ENCODE measurements at places on chromosomes 4 and X.
A peak's percentile ranks its signal among the peaks of the same experiment; 100 is the strongest.

- H3K4me1 ChIP-seq: no peaks in the 10 kb centered on the region
- no peaks in the 10 kb centered on the region for H3K36me3 ChIP-seq
- H3K4me3 ChIP-seq: no peak overlapping the region
- H3K27me3 ChIP-seq: peaks cover 2% of the 10 kb centered on the region
- DNase-seq: no peak
- H3K27ac ChIP-seq: no peak overlapping the region
Measured at GRCh38 chr4:81042578-81043365, 12.3 kb downstream of the BMP3 start.

- no peaks in the 10 kb centered on the region for H3K36me3 ChIP-seq
- H3K4me1 ChIP-seq: no peaks in the 10 kb centered on the region
- no peaks in the 10 kb centered on the region for H3K27me3 ChIP-seq
- H3K4me3 ChIP-seq: no peak overlapping the region
- H3K27ac ChIP-seq: no peak overlapping the region
- no peak for DNase-seq
Measured at GRCh38 chr4:132809298-132810032, 339.6 kb upstream of the PCDH10 start.

DNA sequence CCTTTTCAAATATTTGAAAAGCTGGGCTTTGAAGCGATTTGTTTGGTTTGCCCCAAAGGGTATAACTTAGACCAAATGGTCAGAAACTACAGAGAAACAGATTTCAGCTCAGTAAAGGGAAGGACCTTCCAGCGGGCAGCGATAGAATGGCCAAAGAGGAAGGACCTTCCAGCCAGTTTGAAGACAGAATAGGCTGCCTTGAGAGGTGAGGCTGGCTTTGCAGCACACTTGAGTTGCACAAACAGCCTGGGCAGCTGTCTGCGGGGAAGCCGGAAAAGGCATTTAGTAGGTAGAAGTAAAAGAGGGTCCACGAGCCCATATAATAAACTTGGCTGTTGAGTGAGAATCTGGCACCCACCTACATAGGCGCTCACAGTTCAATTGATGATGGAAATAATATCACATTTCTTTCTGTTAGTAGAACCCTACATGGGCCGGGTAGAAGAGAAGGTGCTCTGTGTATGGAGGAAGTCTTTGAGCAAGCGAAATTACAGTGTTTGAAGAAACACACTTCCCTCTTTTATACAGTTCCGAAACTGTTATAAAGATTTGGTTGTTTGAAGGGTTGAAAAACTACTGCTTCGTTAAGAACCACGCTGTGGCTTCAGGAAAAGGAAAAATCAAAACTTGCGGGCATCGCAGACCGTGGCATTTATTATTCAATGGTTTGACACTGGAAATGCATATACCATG is 75.0 kb upstream of the SORBS2 start:
- no peaks in the 10 kb centered on the region for H3K36me3 ChIP-seq
- no peak overlapping the region for H3K27ac ChIP-seq
- no peaks in the 10 kb centered on the region for H3K4me1 ChIP-seq
- H3K27me3 ChIP-seq: no peaks in the 10 kb centered on the region
- no peak overlapping the region for H3K4me3 ChIP-seq

DNA sequence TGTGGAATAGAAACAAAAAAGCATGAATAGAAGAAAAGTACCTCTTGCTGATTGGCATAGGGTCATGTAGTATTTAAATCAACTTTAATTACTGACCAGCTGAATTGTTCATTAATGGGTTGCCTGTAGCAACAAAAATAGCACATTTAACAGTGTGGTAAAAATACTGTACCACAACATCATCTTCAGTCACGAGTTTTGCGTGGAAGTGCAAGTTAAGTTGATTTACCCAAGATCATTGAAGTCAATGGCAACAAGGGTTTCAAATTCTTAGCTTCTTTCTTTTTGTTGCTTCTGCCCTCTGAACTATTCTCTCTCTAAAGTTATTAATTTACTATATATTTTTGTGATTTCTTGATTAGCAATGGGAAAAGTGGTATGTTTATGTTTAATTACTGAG is 526.6 kb downstream of the C4orf33 start:
- H3K36me3 ChIP-seq: no peaks in the 10 kb centered on the region
- H3K27ac ChIP-seq: no peak overlapping the region
- DNase-seq: no peak

GRCh38 chr4:55124322-55125076 is 896 bp downstream of the KDR start:
- no peaks in the 10 kb centered on the region for H3K36me3 ChIP-seq
- H3K4me3 ChIP-seq: no peak overlapping the region
- no peak overlapping the region for H3K27ac ChIP-seq
- DNase-seq: no peak

- no peaks in the 10 kb centered on the region for H3K27me3 ChIP-seq
- H3K4me3 ChIP-seq: no peak overlapping the region
- no peaks in the 10 kb centered on the region for H3K36me3 ChIP-seq
- H3K27ac ChIP-seq: no peak overlapping the region
Measured at GRCh38 chrX:14920196-14920595, 47.0 kb downstream of the MOSPD2 start.

GRCh38 chrX:39773923-39774773 is 323.6 kb downstream of the BCOR start:
- no peaks in the 10 kb centered on the region for H3K27me3 ChIP-seq
- no peaks in the 10 kb centered on the region for H3K36me3 ChIP-seq
- no peak for DNase-seq
- H3K27ac ChIP-seq: no peak overlapping the region
- H3K4me3 ChIP-seq: no peak overlapping the region
- H3K4me1 ChIP-seq: no peaks in the 10 kb centered on the region

GRCh38 chr4:44701037-44701436 is 22.8 kb downstream of the GUF1 start:
- DNase-seq: no peak
- H3K27ac ChIP-seq: no peak overlapping the region
- no peaks in the 10 kb centered on the region for H3K27me3 ChIP-seq
- no peaks in the 10 kb centered on the region for H3K36me3 ChIP-seq
- no peaks in the 10 kb centered on the region for H3K4me1 ChIP-seq

DNA sequence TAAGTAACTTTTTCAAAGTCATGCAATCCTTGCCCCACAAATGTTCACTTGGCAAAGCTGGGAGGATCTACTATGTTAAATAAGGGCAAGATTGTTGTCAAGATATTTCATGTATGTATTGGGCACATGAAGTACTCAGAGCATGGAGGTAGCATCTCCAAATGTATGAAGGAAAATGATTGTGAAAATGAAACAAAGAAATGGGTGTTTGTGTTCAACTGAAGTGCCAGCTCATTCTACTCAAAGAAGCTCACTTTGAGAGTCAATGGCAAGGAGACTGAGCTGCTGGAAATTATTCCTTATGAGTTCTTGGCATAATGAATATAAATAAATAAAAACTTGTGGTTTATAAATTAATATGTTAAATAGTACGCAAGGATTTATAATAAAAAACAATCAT is 124.5 kb upstream of the ARSJ start:
- H3K36me3 ChIP-seq: no peaks in the 10 kb centered on the region
- DNase-seq: no peak
- no peak overlapping the region for H3K27ac ChIP-seq

DNA sequence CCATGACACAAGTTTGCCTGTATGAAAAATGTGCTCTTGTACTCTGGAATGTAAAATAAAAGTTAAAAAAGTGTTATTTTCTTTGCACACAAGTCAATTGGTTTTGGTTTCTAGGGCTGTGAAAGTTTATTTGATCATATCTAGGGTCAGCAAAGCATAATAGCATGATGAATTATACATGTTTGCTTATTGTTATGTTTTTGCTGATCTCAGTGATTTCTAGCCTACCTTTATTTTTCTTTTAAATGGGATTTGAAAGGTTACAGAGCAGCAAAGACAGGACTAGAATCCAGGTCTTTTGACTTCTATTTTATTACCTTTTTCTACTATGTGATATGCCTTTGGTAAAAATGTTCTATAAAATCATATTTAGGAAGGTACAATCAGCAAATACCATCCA is 481.0 kb downstream of the PRR32 start:
- no peaks in the 10 kb centered on the region for H3K36me3 ChIP-seq
- H3K27ac ChIP-seq: no peak overlapping the region
- no peaks in the 10 kb centered on the region for H3K27me3 ChIP-seq

- H3K4me3 ChIP-seq: peak overlapping the region; percentile 58
- DNase-seq: peak; percentile 56
- no peaks in the 10 kb centered on the region for H3K4me1 ChIP-seq
- H3K27ac ChIP-seq: peak overlapping the region; percentile 70
Measured at GRCh38 chr4:139015948-139016471, 429 bp downstream of the NOCT start.

- H3K27me3 ChIP-seq: no peaks in the 10 kb centered on the region
- peak overlapping the region; percentile 93 for H3K27ac ChIP-seq
- no peak overlapping the region for H3K4me3 ChIP-seq
- no peaks in the 10 kb centered on the region for H3K36me3 ChIP-seq
- H3K4me1 ChIP-seq: peaks cover 3% of the 10 kb centered on the region
Measured at GRCh38 chr4:119833611-119834010, 205.0 kb upstream of the PDE5A start.

DNA sequence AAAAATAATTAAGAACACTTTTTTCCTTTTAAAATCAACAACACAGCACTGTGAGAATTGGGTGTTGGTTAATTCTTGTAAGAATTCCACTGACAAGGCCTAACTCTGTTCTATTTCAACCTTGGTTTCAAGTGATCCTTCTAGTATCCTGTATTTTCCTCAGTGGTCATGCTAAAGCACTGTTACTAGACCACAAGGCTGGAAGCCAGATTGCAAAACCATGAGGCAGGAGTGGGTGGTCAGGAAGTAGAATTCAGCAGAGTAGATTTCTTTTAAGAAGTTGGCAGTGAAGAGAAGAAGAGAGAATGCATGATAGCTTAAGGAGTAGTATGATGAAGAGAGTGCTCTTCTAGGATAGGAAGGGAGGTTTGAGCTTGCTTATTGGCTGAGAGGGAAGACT is 71.6 kb upstream of the LEF1 start:
- H3K36me3 ChIP-seq: no peaks in the 10 kb centered on the region
- H3K27ac ChIP-seq: no peak overlapping the region
- H3K4me1 ChIP-seq: no peaks in the 10 kb centered on the region
- no peaks in the 10 kb centered on the region for H3K27me3 ChIP-seq
- H3K4me3 ChIP-seq: no peak overlapping the region
- no peak for DNase-seq

DNA sequence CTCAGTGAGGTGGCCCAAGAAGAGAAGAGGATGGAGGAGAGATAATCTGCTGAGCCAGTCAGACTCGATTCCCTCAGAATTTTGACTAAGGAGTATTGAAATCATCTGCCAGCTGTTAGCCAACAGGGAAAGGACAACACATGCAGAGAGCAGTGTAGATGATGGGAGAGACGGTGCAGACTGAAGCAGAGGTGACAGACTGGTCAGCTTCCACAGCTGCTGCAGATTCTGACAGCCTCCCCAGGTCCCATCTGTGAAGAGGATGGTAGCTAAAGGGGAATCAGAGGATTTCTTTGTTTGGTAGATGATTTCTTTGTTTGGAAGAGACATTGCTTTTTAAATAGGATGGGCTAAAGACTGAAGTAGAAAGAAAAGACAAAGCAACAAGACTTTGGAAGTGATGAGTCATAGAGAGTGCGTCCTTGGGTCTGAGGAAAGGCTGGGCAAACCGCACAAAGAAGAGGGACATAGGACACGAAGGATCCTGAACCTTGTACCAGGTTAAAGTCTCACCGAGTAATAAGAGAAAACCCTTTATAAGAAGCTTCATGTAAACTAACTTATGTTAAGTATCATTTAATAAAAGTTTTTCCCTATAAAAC is 27.6 kb downstream of the INTU start:
- no peaks in the 10 kb centered on the region for H3K27me3 ChIP-seq
- no peak for DNase-seq
- H3K4me3 ChIP-seq: no peak overlapping the region
- no peaks in the 10 kb centered on the region for H3K36me3 ChIP-seq
- no peaks in the 10 kb centered on the region for H3K4me1 ChIP-seq
- no peak overlapping the region for H3K27ac ChIP-seq

- DNase-seq: no peak
- no peaks in the 10 kb centered on the region for H3K27me3 ChIP-seq
- no peaks in the 10 kb centered on the region for H3K36me3 ChIP-seq
- no peak overlapping the region for H3K27ac ChIP-seq
- H3K4me1 ChIP-seq: no peaks in the 10 kb centered on the region
- no peak overlapping the region for H3K4me3 ChIP-seq
Measured at GRCh38 chr4:186347743-186348142, 81.8 kb downstream of the F11 start.

DNA sequence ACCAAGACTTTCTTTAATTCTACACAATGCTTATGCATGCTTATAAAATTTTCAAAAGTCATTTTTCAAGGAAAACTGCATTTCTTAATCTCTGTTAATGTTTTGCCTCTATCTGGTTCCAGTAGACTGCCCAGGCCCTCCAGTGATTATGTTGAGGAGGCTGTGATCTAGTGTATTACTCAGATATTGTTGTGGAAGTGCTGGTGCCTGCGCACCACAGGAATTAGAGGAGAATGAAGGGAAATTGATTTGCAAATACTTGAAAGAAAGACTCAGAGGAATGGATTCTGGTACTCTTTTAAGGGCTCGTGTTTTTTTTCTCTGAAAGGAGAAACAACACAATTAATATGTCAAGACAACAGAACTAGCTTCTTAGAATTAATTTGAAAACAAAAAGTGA is 1015.1 kb downstream of the RPA4 start:
- H3K4me3 ChIP-seq: no peak overlapping the region
- H3K27ac ChIP-seq: no peak overlapping the region
- no peaks in the 10 kb centered on the region for H3K36me3 ChIP-seq
- H3K27me3 ChIP-seq: no peaks in the 10 kb centered on the region

- no peaks in the 10 kb centered on the region for H3K27me3 ChIP-seq
- DNase-seq: no peak
- H3K4me3 ChIP-seq: no peak overlapping the region
- H3K36me3 ChIP-seq: no peaks in the 10 kb centered on the region
Measured at GRCh38 chrX:49995795-49996455, 73.5 kb downstream of the CLCN5 start.

DNA sequence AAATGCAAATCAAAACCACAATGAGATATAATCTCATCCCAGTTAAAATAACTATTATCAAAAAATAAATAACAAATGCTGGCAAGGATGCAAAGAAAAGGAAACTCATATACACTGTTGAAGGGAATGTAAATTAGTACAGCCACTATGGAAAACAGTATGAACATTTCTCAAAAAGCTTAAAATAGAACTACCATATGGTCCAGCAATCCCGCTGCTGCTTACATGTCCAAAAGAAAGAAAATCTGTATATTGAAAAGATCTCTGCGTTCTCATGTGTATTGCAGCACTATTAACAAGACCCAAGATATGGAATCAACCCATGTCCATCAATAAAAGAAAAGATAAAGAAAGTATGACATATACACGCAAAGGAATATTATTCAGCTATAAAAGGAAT is 3.0 kb upstream of the NAP1L2 start:
- no peak for DNase-seq
- no peaks in the 10 kb centered on the region for H3K36me3 ChIP-seq
- H3K4me1 ChIP-seq: no peaks in the 10 kb centered on the region
- H3K27me3 ChIP-seq: no peaks in the 10 kb centered on the region

- H3K4me1 ChIP-seq: no peaks in the 10 kb centered on the region
- H3K36me3 ChIP-seq: no peaks in the 10 kb centered on the region
- no peak overlapping the region for H3K4me3 ChIP-seq
- DNase-seq: no peak
- H3K27me3 ChIP-seq: no peaks in the 10 kb centered on the region
Measured at GRCh38 chr4:103429283-103429682, 231.1 kb upstream of the CENPE start.

Measured in aorta (tissue), 5 donors.